ENCODE measurements at places on chromosomes 7 and 10.

GRCh38 chr7:1341361-1342089, 108.9 kb downstream of the UNCX start:
- H3K4me3 ChIP-seq = no peak overlapping the region
- no peak for DNase-seq
- H3K36me3 ChIP-seq = no peaks in the 10 kb centered on the region
- no peak overlapping the region for H3K27ac ChIP-seq

DNA sequence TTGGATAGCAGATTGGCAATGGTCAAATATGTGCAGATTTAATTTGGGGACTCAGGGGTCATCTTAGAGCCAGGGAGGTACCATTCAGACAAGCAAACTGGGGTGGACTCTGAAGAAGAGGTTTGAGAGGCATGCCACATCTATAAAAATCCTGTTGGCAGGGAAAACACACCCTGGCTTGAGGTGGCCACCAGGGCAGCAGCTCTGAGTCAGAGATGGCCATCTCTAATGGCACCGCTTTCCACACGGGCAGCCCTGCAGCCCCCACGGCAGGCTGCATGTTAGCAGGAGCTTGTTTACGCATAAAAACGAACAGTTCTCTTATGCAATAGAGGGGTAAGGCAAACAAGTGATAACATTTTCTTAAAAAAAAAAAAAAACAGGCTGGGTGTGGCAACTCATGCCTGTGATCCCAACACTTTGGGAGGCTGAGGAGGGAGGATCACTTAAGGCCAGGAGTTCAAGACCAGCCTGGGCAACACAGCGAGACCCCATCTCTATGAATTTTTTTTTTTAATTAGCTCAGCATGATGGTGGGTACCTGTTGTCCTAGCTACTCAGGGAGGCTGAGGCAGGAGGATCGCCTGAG, 14.9 kb downstream of the DLG5 start:
- DNase-seq = no peak
- H3K4me3 ChIP-seq = no peak overlapping the region
- no peaks in the 10 kb centered on the region for H3K36me3 ChIP-seq

DNA sequence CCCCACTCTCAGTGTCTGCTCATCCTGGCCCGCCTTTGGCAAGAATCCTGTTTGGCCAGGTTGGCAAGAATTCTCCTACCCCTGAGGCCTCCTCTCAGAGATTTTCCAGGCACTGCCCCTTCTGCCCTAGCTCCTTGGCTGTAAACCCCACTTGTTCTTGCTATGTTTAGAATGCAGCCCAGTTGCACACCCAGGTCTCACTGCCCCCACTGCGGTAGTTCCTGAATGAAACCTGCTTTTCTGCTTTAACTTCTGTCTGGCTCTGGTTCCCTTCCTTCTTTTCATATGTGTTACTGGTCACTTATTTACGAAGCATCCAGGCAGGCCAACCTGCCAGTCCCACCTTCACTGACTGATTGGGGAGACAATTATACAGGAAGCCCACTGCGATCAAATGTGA, 576.9 kb downstream of the GLRX3 start:
- no peak for DNase-seq
- H3K4me3 ChIP-seq = no peak overlapping the region
- H3K27ac ChIP-seq = no peak overlapping the region
- no peaks in the 10 kb centered on the region for H3K4me1 ChIP-seq
- H3K36me3 ChIP-seq = no peaks in the 10 kb centered on the region

DNA sequence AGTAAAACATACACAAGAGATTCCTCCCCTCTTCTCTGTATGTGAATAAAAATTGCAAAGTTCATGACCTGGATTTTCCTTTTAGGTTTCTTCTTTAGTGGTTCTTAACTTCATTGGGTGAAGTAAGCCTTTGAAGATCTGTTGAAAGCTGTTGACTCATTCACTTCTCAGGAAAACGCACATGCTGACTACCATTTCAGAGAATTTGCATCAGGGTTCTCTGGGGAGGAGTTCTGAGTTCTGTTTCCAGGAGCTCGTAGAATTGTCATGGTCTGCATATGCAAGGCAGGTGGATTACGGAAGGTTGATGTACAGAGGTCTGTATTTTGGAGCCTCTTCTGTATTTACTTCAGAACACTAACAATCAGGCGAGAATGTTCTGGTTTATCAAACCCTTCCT, 962 bp upstream of the SLC26A4 start:
- no peak for DNase-seq
- no peaks in the 10 kb centered on the region for H3K36me3 ChIP-seq
- no peak overlapping the region for H3K27ac ChIP-seq
- no peaks in the 10 kb centered on the region for H3K27me3 ChIP-seq
- H3K4me1 ChIP-seq = peaks cover 8% of the 10 kb centered on the region
- H3K4me3 ChIP-seq = no peak overlapping the region

GRCh38 chr7:36670585-36671431, 53.5 kb downstream of the AOAH start:
- no peak overlapping the region for H3K4me3 ChIP-seq
- H3K27ac ChIP-seq = no peak overlapping the region
- no peaks in the 10 kb centered on the region for H3K36me3 ChIP-seq
- no peak for DNase-seq
- no peaks in the 10 kb centered on the region for H3K4me1 ChIP-seq

DNA sequence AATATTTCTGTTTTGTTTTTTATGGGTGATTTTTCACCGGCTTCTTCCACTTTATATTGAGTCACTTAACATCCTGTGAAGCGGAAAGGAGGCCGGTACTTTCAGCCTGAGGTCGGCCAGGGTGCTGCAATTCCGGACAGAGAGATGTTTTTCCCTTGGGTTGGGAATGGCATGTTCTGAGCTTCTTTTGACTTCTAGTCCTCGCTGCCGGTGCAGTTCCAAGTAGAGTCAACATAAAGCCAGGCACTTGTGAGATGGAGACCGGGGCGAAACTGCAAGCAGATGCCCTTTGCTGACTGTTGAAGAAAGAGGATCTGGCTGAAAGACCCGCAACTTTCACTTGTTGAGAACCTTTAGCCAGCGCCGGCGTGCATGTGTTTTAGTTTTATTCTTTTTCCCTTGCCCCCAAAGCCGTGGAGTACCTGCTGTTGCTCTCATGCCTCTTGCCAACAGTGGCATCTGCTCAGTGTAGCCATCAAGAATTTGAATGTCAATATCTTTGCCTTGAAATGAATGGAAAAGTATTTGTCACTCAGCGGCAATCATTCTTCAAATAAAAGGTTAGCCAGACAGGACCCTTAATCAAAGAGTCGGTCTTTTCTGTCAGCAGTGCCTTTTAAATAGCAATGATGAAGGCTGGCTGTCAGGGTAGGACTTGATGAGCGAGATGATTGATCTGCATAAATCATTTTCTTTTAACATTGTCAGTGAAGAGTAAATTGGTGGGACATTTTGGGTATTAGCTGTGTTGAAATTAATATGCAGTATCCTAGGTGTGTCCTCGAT, 351.2 kb downstream of the LRMDA start:
- H3K4me1 ChIP-seq = no peaks in the 10 kb centered on the region
- DNase-seq = no peak
- H3K27ac ChIP-seq = no peak overlapping the region
- H3K4me3 ChIP-seq = no peak overlapping the region
- H3K27me3 ChIP-seq = no peaks in the 10 kb centered on the region

DNA sequence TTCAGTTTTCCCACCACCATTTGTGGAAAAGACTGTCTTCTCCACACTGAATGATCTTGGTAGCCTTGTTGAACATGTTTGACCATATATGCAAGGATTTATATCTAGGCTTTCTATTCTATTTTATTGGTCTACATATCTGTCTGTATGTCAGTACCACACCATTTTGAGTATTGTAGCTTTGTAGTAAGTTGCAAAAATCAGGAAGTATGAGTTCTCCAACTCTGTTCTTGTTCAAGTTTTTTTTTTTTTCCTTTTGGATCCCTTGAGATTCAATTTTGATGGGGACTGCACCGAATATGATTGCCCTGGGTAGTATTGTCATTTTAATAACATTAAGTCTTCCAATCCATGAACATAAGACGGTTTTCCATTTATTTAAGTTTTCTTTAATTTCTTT, 176.8 kb downstream of the DNAJC1 start:
- no peaks in the 10 kb centered on the region for H3K27me3 ChIP-seq
- no peak overlapping the region for H3K4me3 ChIP-seq
- DNase-seq = no peak
- no peak overlapping the region for H3K27ac ChIP-seq
- no peaks in the 10 kb centered on the region for H3K36me3 ChIP-seq

GRCh38 chr10:23191764-23192711, at the start of gene PTF1A:
Gene PTF1A (plus strand): TSS chr10:23192312. CDS start chr10:23192531, 219 bp downstream.
- peaks cover 13% of the 10 kb centered on the region for H3K4me1 ChIP-seq
- no peak within 1 kb of the TSS for H3K27ac ChIP-seq
- no peak for DNase-seq
- H3K27me3 ChIP-seq = no peaks in the 10 kb centered on the region
- H3K36me3 ChIP-seq = no peaks in the 10 kb centered on the region
- no peak within 1 kb of the TSS for H3K4me3 ChIP-seq
